Lower leg skin (tissue), 4 donors: ENCODE measurements at places on chromosomes 2 and 18.
A peak's percentile ranks its signal among the peaks of the same experiment; 100 is the strongest.

DNA sequence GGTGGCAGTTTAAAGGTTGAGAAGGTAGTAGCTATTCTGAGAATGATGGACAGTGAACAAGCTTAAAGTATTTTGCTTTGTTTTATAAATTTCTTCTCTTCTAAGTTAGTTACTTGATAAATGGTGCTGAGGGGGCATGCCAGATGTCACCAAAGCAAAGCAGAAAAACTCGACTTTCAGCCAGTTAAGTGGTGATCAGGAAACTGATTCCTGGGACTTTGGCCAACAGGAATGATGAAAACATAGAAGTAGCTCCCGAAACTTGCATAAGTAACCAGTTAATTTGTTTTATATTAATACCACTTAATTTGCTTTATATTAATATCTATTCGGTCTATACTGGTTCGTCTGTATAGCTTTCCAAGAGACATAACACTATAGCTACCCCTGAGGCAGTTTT, 82.6 kb downstream of the FANCL start:
- no peak for DNase-seq

DNA sequence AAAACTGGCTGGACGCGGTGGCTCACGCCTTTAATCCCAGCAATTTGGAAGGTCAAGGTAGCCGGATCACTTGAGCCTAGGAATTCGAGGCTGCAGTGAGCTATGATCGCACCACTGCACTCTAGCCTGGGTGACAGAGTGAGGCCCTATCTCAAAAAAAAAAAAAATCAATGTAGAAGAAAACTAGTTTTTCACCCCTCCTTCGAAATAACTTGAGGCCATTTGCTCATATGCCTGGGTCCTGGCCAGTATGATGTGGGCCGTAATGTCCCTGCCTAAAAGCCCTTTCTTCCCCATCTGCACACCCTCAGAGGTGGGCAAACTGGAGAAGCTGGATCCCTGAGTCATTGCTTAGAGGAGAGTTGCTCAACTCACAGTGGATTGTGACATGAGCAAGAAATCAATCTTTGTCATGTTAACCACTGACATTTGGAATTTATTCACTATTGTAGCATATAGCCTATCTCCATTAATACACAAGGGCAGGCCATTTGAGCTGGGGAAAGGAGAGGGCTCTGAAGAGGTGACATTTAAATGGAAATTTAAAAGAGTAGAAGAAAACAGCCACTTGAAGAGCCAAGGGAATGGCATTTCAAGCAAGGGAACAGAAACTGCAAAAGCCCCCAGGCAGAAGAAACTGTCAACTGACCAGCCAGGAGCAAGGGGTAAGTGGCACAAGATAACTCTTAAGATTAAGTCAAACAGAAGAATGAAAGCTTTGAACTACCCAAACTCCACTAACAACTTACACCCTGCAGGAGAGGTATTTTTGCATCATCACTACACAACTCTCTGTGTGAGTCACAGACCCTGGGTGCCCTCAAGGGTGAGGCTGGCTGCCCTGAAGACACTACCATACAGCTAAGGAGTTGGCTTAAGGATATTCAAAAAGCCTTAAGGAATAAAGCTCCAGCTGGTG, 7.6 kb upstream of the METTL21A start:
- DNase-seq, result no peak

DNA sequence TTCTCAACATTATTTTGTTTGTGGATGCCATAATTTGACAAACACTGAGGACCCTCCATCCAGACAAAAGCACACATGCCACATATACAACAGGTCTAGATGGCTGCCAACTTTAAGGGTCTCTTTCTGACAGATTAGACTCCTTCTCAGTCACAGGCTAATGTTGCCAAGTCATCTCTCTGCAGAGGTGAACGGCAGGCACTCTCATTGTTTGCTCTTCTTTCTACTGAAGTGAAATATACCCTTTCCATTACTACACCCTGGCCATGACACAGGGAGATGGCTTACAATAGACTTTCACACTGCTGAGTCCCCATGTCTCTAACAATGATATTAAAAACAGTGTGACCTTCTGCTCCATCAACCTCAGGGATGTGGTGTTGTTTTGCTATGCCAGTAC, 47.5 kb upstream of the ZNF397 start:
- DNase-seq, result no peak

DNA sequence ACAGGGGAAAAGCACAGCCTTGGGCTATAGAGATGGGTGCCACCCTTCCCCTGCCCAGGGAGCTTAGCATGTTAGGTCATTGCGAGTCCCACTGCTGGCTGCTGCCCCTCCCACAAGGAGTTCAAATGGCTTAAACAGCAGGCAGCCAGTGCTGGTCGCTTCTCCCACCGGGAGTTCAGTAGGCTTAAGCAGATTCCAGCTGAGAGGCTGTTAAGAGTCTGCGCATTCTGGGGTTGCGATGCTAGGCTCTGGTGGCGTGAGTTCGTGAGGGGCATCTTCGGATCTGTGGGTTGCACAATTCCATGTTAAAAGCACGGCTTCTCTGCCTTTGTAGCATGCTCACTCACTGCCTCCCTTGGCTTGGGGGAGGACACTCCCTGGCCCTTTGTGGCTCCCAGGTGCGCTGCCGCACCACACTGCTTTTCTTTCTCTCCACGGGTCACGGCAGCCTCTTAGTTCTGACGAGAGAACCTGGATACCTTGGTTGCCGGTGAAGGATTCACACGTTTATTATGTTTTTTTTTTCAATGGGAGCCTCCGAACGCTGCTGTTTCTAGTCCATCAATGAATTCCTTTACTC, 93.2 kb downstream of the UNC80 start:
- DNase-seq, result no peak

DNA sequence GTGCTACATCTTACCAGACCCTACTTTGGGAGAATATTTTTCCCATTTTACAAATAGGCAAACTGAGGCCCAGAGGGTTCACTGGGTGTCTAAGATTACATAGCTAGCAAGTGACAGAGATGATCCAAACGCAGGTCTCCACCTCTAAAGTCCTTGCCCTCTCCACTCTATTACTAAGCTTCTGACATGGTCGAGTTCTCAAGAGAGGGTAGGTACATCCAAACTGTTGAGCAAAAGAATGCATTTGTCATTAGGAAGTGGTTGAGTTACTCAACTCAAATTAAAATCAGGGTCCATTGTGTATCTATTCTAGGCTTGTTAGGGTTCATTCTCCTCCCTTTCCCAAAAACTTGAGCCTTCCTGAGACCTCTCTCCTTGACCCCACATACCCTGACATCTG, 680.6 kb upstream of the FANCL start:
- DNase-seq, result no peak

DNA sequence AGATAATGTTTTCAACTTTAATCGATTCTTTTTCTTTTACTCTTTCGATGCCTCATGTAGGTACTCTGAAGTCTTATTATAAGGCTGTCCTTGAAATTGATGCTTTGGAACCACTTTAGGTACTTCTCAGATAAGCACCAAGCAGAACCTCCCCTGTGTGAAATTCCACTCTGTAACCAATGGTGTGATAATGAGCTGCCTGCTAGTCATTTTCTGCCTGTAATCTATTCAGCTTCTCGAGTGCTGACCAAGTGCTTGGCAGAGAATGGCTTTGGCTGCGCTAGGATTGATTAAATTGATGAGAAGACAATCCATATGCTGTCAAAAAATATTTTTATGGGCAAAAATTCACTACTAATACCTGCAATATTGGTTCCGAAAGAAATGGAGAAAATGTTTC, 132.1 kb upstream of the STON1 start:
- DNase-seq, result no peak

DNA sequence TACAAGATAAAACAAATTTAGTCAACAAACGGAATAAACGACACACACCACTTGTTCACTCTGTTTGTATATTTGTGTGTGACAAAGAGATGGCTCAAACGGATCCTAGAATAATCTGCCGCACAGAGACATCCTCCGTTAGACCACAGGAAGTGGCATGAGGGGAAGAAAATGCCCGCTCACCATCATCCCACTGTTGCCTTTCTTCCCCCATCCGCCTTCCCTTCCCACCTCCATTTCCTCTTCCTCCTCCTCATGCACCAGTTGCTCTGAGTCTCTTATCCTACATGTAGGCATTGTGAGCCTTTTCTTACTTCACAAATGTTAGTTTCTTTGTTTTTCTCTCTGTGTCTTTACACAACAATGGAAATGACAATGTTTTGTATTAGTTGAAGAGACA, 228.5 kb upstream of the SMIM21 start:
- no peak for DNase-seq

- no peak for DNase-seq
Measured at GRCh38 chr18:34115409-34116081, 109.2 kb downstream of the NOL4 start.

- no peak for DNase-seq
Measured at GRCh38 chr2:19462256-19462645, 103.8 kb upstream of the OSR1 start.

GRCh38 chr2:65403529-65403915, 28.9 kb downstream of the SPRED2 start:
- DNase-seq, result no peak

DNA sequence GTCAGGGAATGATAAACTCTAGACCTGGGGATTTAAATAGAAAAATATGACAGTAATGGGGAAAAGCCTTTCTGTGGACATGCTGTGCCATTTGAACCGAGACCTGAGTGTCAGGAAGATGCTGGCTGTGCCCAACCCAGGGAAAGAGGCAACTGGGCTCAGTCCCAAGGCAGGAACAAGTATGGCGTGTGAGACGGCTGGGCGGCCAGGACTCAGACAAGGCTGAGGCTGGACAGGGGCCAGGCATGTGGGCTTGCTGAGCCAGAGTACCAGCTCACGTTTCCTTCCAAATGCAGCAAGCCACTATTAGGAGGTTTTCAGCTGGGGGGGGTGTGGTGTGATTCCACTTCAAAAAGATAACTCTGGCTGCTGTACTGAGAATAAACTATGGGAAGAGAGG, 92.4 kb downstream of the INPP5D start:
- DNase-seq, result no peak

DNA sequence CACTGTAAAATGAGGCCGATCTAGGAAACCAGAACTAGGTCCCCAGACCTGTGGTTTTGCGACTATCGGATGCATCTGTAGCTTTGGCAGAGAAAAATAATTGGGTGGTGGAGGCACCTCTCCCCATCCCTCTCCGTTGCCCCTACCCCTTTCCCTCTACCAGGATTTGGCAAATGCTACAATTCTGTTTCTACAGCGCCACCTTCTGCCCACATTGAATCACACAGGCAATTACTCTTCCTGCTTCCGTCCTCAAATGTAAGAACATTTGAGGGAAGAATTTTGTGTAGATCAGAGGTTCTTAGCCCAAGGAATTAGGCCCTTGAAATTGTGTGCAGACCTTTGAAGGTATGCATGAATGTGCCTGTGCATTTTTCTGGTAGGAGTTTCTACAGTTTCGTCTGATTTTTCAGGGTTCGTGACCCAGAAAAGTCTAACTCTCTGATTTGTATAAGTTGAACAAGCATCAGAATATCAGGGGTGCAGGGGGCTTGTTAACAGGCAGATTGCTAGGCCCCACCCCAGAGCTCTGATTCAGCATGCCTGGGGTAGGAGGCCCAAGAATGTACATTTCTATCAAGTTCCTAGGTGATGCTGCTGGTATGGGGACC, 11.2 kb downstream of the ATP6V1B1 start:
- peak; percentile 35 for DNase-seq

DNA sequence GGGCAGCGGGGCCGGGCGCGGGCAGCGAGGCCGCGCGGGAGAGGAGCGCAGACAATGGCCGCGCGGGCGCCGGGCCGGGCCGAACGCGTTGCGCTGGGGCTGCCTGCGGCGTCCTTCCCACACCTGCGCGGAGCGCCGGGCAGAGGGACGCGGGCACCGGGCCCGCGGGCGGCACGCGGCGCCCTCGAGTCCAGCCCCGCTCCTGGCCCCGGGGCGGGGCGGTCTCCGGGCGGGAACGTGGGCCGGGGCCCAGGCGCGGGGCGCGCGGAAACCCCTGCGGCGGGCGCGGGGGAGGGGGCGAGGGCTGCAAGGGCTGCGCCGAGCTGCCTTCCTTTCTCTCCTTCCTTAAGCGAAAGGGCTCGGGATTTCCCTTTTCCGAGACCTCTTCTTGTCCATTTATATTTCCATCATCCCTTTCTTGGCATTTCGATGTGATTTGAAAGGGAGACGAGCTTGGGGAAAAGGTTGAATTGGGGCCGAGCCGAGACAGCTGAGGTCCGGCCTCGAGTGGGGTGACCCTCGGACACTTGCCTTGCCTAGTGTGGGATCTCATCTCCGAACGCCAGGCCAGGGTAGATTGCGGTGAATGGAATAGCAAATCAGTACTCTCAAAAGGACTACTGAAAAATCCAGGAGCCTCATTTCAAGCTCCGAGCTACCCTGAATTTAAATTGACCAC, 676 bp downstream of the KLHL23 start:
- no peak for DNase-seq
